ENCODE measurements at places on chromosomes 13 and 19.

DNA sequence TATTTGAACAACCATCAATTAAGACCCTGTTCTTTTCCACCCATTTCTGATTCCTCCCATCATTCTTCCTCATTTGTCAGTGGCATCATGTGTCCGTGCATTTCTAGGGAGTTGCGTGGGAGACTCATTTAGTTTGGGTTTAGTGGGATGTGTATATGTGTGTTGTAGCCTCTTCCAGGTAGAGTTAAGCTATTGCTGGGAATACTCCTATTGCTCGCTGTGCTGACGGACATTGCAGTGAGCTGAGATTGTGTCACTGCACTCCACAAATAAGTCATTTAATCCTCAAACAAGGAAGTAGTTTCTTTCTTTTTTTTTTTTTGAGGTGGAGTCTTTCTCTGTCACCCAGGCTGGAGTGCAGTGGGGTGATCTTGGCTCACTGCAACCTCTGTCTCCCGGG, 42.2 kb upstream of the RCBTB2 start:
- DNase-seq: no peak

GRCh38 chr19:49973987-49974386, 13.0 kb upstream of the SIGLEC11 start:
- DNase-seq: no peak

DNA sequence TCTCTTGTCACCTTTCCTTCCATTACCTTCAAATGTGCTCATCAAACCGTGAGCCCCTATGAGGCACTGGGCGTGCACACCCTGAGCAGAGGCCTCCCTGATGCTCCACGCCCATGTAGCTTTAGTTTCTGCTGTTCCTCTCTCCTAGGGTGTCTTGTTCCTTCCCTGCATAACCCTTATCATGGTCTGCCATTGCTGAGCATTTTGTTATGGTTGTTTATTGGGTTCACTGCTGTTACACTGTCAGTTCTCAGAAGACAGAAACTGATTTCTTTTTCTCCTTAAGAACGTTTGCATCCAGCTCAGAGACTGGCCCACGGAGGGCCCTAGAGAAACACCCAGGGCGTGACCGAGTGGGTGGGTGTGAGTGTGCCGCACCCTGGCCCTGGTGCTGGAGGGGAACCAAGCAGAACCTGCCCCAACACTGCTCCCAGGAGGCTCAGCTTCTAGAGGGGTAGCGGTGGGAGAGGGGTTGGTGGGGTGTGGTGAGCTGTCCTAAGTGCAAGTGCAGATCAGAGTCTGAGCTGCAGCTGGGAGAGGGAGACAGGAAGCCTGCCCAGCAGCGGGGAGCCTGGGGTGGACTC, 61.4 kb upstream of the URI1 start:
- no peak for DNase-seq

DNA sequence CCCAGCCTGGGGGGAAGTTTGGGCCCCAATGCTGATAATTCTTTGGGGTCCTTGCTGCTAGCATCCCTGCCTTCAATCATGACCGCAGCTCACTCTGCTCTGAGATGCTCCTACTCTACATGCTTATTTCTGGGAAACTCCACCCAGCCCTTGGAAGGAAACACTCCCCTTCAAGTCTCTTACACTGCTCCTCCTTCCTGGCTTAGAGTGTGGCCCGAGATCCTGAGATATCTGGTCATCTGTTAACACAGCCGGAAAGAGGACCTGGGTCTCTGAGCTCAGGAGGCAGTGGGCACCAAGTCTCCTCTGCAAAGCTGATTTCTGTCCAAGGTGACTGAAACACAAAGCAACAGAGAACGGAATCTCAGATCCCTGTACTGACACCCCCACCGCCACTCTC, 33.0 kb downstream of the CYP4F2 start:
- no peak for DNase-seq

DNA sequence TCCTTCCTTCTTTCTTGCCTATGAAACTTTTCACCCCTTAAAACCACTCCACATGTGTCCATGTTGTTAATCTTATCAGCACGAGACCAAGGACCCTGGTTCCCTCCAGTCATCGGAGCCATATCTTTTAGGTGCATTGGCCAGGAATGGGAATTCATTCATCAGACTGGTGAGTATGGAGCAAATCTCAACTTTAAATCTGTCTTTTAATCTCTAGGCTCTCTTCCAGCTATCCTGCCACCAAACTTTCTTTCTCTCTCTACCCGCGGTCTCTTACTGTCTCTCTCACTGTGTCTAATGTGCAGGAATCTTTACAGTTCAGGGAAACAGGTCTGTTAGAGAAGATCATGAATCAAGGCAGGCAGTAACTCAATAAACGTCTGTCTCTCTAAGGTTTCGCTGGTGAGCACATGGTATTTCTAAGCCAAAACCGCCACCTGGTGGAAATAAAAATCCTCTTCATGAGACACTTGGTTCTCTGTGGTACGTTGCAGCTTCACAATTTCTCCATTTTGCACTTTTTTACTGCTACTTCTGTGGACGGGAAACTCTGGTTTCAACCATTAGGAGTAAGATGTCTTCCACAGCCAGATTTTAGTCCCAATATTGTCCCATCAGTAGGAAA, 16.1 kb downstream of the LGALS16 start:
- no peak for DNase-seq

DNA sequence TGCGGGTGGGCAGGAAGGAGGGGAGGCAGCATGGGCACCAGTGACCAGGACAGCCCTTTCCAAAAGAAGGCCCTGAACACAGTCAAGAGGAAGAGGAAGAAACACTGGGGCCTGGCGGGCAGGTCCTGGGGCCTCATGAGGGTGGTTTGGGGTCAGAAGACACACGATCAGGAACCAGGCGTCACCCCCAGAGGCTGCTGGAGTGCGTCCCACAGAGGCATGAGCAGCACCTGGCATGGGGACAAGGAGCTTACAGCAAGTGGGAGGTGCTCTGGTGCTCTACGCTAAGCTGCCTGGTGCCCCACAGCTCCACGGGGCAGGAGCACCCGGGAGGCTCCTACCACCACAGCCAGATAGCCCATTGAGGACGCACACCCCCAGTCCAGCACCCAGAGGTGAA, 20.0 kb downstream of the ELL start:
- DNase-seq: no peak

DNA sequence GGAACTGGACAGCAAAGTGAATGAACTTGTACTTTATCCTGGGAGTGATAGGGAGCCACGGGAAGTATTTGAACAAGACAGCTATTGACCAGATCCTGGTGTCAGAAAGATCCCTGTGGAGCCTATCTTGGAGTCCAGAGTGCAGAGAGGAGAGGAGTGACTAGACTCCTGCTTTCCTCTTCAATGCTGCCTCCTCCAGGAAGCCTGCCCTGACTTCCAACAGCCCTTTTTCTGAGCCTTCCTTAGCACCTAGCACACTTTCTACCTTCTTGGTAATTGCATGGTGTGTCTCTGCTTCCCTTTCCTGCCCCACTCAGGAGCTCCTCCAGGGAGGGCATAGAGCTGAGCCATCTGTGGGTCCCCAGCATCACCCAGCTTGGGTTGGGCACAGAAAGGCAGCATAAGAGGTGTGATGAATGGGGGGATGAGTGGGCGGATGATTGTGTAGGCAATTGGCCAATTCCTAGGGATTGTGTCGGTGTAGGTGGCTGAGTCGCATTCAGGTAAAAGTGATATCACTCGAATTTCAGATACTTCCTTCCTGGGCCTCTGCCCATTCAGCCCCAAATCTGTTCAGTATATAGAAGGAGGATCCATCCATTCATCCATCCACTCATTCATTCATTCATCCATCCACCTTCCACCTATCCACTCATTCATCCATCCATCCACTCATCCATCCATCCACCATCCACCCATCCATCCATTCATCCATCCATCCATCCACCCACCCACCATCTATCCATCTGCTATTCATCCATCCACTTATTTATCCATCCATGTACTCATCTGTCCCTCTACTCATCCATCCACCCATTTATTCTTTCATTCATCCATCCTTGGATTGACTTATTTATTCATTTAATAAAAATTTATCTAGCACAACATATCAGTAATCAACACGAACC, 26.9 kb downstream of the CYP4F22 start:
- DNase-seq: no peak

DNA sequence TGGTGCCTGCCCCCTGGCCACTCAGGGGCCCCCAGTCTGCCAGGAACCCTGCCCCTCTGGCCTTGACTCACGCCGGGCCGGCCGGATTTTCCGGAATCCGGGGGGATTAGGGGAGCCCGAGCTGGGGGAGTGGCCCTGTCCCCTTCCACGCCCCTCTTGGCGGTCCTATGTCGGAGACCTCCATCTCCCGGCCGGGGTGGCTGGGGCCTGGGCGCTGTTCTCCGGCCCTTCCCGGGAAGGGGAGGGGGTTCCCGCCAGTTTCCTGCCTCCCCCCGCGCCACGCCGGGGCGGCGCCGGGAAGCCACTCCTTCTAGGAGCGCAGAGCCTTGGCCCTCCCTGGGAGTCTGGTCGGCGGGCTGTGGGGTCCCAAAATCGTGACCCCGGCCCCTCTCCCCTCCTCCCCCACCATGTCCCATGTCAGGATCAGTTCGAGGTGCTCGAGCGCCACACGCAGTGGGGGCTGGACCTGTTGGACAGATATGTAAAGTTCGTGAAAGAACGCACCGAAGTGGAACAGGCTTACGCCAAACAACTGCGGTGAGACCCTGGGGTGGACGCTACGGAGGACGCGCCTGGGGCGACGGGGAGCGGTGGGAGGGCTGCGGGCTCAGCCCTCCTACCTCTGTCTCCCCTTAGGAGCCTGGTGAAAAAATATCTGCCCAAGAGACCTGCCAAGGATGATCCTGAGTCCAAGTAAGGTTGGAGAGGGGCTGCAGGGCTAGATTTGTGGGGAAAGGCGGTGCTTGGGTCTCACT, 1.3 kb downstream of the TRIP10 start:
- no peak for DNase-seq

- DNase-seq: no peak
Observed at GRCh38 chr13:109644956-109645355, 141.4 kb downstream of the IRS2 start.

GRCh38 chr13:30396434-30397075, 25.7 kb upstream of the UBE2L5 start:
- no peak for DNase-seq

DNA sequence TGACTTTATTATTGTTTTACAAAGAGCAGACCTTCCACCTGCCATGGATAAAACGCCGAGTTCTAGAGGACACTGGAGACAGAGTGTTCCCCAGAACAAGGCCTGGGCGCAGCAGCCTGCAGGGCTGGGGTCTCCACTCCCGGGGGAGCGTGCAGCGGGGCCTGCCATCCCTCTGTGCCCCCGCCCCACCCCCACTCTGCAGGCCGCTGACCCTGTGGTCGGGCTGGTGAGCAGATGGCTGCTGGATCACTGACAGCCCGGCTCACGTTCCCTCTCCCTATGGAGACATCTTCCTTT, 8.6 kb upstream of the PTBP1 start:
- DNase-seq: no peak

GRCh38 chr19:11066326-11066725, 22.9 kb upstream of the LDLR start:
- DNase-seq: no peak

DNA sequence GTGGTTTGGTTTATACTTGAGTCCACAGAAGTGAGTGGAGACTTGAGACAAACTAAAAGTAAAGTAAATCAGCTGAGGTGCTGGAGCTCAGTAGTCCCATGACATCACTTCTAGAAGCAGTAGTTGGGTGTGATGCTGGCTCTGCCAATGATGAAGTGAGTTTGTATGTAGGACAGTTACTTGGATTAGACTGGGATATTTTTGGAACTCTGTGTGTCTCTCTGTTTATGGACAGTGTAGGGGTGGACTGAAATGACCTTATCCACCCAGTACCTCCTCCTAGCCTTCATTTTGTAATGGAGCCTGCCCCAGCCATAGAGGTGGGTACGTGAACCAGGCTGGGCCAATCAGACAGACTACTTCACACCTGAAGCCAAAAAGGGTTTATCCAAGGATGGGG, 52.2 kb downstream of the POLR1D start:
- DNase-seq: no peak

DNA sequence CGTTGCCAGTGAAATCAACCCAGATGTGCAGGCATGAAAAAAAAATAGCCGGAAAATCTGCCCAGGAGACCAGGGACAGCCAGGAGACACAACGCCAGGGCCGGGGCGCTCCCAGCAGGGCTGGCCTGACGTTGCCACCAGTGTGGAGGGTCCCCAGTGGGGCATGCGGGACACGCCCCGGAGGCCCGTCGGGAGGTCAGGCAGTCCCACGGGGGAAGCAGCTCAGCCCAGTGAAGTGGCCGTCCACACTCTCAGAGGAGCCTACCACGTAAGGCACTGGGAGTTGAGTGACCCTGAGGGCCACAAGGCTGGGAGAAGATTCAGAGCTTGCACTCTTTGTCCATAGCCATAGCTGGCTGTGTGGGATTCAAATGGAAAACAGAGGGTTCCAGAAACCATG, 53.2 kb upstream of the GAS6 start:
- no peak for DNase-seq

DNA sequence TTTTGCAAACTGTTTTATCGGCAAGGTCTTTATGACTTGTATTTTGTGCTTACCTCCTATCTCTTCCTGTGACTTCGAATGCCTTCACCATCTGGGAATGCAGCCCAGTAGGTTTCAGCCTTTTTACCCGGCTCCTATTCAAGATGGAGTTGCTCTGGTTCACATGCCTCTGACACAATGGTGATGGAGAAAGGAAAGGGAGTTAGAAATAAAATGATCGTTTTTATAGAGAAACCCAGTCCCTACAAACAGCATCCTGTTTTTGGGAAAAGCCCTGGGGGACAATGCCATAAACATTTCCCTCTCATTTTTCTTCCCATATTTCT, 27.5 kb upstream of the SLC46A3 start:
- no peak for DNase-seq

- no peak for DNase-seq
Observed at GRCh38 chr13:111158136-111158805, 43.2 kb downstream of the ARHGEF7 start.

DNA sequence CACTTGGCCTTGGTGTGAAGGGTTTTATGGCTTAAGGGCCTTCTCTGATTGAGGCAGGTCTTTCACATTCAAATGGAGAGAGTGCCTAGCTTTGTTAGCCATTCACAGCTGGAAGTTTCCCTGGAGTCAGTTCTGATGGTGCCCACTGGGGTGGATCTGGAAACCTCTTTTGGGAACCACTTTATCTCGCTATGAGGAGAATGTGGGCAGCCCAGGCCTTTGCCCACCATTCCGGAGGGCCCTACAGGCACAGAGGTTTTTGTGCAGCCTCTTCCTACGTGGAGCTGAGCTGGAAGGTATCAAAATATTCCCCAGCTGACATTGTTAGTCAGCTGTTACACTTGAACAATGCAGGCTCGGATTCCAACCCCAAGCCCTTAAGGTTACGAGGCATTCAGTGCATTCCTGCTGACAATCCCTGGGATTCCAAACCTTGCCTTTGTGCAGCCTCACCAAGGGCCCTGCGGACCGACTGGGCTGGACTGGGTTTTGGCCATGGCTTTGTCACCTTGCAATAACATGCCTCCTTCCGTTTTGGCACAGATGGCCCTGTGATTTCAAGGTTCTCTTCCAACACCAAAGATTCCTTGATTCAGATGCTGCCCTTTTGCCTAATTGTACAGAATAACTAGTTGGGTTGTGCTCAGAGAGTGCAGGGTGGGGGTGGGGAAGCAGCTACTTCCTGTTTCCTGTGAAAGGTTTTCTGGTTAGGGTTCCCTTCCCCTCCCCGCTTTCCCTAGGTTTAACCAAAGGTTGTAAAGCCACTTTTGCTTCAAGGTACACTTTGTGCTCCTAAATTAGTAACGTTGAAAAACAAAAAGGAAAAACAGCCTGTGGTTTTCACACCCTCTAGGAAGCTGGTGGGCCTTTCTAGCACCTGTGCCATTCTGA, 27.0 kb downstream of the SAE1 start:
- DNase-seq: no peak

Data from stimulated activated CD4-positive, alpha-beta T cell treated with anti-CD3 and anti-CD28 coated beads, Interleukin-15, amount 100 ng/mL, for 1 hour (primary cell).